T-helper 1 cell (primary cell): ENCODE measurements at places on chromosomes 5 and 9.

DNA sequence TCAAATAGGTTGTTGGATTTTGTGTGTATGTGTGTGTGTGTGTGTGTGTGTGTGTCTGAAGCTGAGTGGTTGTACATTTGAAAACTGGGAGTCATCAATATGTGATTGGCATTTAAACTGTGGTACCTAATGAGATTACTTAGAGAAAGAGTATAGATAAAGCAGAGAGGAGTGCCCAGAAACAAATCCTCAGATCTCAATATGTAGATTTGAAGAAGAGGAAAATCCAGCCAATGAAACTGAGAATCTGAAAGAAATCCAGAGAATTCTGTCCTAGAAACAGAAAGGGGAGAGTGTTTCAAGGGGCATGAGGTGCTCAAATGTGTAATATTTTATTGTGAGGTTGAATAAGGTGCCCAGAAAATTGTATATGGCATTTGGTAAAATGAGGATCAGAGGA lies 66.2 kb downstream of the CCDC192 start:
- DNase-seq, result no peak

DNA sequence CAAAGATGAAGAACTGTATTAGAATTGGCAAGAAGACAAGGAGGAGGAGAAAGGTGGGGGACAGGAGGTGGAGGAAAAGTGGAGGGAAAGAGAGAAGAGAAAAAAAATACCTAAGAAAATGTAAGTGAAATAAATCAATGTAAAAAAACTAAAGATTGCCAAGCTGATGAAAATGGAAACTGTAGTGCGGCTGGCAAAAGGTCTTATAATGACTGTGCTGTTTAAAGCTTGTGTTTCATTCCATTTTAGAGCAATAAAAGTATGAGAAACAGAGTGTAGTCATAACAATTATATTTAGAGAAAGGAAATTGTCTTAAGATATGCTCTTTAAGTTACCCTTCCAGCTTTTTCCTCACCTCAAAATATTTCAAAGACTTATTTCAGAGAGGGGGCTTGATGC lies 670.5 kb upstream of the SEMA6A start:
- no peak for DNase-seq

- DNase-seq, result no peak
Observed at GRCh38 chr5:100424787-100425186, 110.4 kb upstream of the FAM174A start.

DNA sequence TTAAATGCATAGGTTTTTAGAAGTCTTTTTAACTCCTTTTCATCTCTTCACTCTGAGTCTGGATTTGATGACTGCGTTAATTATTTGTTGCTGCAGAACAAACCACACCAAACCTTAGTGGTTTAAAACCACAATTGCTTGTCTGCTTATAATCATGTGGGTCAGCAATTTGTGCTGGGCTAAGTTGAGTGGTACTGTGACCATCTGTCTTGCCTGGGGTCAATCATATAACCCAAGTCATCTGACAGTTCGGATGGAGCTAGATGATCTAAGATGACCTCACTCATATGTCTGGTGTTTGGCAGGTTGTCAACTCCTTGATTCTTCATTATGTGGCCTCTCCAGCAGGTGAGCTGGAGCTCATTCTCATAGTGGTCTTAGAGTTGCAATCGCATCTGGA lies 219.1 kb upstream of the ELAVL2 start:
- no peak for DNase-seq

DNA sequence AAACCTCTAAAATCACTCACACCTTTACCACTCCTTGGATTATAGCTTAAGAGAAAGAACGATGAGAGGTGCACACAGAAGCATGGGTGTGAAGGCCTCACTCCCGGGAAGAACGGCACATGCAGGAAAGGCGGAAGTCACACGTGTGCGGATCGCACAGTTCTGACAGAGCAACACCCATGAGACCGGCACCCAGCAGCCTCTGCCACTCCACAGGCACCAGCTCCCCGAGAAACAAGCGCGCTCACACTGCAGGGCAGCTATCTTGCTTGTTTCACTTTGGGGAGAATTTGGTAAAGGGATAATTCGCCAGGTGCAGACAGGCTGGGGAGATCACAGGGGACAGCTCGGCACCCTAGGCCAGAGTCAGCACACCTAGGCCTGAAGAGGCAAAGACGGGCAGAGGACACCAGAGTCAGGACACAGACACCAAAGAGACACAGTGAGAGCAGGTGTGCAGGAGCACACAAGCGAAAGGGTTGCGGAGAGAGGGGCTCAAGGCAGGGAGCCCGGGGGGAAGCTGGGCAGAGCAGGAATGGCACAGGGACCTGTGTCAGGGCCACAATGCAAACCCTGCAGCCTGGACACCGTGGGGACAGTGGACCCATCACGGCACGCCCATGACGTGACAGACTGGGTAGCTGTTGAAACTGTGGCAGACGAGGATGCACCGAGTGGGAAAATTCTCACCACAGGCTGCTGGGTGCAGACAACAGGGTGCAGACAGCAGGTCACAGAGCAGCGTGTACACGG lies 81.7 kb downstream of the CAMSAP1 start:
- no peak for DNase-seq

- no peak for DNase-seq
Observed at GRCh38 chr9:71583792-71584191, 184.5 kb downstream of the CEMIP2 start.

DNA sequence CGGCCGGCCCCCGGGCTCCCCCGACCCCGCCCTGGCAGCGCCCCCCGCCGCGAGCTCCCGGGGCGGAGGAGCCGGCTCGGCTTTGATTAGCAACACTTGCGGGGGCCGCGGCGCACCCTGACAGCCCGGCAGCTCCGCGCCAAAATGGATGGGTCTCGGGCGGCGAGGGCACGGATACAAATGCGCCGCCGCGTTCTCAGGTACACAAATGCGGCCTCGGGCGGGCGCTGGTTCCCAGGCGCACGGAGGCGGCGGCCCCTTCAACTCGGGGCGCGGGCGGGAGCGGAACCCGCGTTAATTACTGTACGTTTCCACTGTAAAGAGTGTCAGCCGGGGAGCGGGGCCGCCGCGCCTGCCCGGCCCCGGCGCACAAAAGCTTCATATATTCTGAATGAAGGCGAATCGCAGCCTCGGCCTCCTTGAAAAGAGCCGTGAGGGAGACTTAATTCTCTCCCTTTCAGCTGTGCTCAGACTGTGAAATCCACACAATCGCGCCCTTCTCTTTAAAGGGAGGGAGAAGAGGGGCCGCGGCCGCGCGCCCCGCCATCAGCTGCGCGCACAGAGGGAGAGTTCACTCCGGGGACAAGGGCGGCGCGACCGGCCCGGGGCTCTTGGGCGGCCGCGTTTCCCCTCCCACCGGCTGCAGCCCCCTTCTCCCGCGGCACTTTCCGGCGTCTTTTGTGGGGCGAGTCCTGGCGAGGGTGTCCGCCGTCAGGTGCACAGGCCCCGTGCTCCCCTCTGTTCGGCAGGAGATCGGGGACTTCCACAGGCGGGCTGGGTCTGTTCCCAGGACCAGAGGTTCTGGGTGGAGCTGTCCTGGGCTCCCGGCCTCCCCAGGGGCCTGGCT lies 27.0 kb downstream of the MSX2 start:
- DNase-seq, result no peak

- no peak for DNase-seq
Observed at GRCh38 chr9:83041771-83042170, 21.2 kb downstream of the RASEF start.

DNA sequence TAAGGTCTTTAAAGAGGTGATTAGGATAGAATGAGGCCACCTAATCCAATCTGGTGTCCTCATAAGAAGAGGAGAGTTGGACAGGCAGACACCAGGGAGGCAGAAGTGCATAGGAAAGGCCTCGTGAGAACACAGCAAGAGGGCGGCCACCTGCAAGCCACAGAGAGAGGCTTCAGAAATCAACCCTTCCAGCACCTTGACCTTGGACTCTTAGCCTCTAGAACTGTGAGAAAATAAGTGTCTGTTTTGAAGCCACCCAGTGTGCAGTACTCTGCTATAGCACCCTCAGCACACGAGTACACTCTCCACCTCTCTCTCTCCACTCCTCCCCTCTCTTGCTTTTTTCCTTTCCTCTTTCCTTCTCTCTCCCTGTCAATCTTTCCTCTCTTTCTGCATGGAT lies 26.8 kb downstream of the NIPAL4 start:
- no peak for DNase-seq

- DNase-seq, result no peak
Observed at GRCh38 chr9:71249729-71250317, 128.4 kb upstream of the TRPM3 start.

DNA sequence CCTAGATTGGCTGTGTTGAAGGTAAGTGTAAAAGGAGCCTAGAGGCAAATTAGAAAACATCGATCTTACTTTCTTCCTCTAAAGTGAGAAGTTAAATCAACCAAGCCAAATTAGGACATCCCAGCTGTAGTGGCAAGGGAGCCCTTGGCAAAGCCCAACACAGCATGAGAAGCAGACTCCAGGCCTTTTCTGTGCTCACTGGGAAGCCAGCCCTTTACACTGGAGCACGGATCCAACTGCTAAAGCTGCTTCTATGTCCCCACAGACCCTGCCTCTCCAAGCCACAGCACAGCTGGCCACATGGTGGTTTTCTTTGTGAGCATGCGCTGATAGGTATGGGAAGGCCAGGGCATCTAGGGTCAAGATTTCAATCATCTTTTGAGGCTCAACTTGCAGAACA lies 94.1 kb downstream of the APBA1 start:
- no peak for DNase-seq

DNA sequence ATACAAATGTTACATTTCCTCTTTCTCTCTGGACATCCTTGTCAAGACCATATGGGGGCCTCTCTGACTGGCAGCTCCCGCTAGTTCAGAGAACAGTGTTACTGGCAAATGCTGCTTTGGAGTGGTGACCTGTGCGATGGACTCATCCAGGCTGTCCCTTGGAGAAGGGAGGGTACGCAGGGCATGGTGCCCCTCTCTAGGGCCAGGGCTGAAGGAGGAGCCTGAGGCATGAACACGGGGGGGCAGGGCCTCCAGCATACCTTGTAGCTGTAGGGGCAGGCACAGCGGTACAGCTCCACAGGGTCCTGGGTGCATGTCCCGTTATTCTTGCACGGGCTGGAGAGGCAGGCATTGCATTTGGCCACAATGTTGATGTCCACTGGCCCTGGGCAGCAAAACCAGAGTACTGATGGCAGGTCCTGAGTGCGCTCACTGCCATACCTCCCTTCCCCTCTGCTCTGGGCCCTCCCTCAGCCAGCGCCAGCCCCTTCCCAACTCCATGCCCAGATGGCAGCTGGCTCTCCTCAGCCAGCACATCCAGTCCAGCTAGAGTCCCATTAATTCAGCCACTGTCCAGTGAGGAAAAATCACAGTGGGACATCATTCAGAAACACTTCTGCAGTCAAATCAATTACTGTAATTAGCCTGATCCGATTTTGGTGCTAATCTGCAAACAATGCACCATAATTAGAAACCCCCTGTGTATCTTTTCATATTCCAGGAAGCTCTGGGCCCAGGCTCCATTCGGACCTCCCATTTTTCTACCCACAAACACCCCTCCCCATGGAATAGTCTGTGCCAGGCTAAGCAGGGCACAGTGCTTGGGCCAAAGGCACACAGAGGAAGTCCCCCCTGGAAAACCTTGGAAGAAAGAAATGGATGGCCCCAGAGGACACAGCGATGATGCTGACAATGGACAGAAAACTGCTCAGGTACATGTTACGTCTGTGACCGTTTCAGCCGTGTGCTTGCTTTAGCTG lies 128.8 kb upstream of the PANK3 start:
- no peak for DNase-seq

DNA sequence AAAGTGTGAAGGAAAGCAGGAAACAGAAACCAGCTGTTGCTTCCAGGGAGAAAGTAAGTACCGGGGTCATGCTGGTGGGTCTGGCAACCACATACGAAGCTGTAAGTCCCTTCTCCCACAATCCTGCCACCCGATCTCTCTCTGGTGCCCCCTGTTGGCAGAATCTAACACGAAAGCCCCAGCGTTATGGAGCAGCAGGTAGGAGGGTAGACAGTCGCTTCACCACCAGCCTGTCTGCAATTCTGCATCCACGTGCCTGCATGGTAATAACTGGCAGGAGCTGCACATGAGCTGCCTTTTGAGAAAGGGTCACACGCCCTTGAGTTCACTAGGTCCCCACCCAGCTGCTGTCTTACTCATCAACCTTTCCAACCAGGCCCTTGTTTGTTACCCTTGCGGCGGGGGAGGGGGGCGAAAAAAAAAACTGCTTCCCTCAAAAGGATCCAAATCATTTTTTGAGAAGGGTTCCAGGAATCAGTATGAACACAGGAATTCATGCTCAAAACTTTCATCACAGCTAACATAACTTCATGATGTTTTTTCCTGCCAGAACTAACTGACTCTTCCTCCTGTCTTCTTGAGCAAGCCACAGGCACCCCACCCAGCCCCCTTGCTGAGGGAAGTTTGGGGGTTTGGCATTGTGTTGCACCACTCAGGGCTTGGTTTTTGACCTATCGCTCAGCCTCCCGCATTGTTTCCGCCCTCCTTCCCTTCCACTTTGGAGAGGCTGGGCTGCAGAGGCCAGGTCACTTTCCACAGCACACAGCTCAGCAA lies 19.6 kb upstream of the TMEM252 start:
- DNase-seq, result no peak

DNA sequence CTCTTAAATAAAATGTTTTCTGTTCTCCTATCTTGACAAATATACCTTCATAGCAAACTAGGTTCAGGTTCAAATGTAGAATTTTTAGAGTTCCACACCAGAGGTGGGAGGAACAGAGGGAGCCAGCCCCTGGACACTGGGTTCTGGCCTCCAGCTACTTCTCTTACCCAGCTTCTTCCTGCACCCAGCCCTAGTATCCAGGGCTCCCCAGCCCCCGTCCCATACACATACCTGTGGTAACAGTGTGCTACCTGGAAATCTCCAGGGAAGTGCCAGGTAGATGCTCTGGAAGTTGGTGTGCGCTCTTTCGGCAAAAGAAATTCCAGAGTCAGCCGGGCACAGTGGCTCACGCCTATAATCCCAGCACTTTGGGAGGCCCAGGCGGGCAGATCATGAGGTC lies 33.9 kb upstream of the IL6ST start:
- no peak for DNase-seq

- DNase-seq, result peak; percentile 56
Observed at GRCh38 chr5:16726538-16726946, 109.7 kb upstream of the RETREG1 start.

DNA sequence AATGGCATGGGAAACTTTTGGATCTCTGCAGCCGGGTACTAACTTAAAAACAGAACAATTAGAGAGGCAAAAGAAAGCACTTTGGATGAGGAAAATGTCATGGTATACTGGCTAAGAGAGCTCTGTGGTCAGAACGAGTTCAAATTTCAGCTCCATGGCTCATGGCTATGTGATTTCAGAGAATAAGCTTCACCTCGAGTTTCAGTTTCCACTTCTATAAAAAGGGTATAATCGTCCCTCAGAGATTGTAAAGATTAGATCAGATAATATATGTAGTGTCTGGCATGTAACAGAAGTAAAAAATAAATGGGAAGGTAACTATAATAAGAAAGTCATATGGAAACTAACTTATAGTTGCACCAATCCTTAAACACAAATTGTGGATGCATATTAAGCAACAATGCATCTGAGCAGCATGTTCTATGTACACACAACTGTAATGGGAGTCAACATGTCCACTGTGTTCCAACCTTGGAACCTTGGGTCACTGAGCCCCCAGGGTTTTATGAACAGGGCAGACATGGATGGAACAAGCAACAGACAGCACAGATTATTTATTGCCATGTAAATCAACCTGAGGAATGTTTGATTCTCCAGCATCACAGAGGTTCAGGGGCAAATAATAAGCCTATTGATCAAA lies 145.4 kb downstream of the MAPKAP1 start:
- no peak for DNase-seq
